Activated T-helper 17 cell treated with anti-CD3 and anti-CD28 coated beads, Interleukin-2, amount 50 U/mL, for 72 hours (primary cell): ENCODE measurements at places on chromosomes 7 and 10.

- H3K4me3 ChIP-seq = no peak overlapping the region
- no peak overlapping the region for H3K27ac ChIP-seq
- no peaks in the 10 kb centered on the region for H3K27me3 ChIP-seq
- H3K4me1 ChIP-seq = no peaks in the 10 kb centered on the region
- ATAC-seq = no peak
Observed at GRCh38 chr7:117158941-117159697, 163.7 kb downstream of the WNT2 start.

GRCh38 chr7:48111596-48111995, 22.5 kb downstream of the UPP1 start:
- no peak overlapping the region for H3K4me3 ChIP-seq
- ATAC-seq = no peak
- H3K27me3 ChIP-seq = no peaks in the 10 kb centered on the region

DNA sequence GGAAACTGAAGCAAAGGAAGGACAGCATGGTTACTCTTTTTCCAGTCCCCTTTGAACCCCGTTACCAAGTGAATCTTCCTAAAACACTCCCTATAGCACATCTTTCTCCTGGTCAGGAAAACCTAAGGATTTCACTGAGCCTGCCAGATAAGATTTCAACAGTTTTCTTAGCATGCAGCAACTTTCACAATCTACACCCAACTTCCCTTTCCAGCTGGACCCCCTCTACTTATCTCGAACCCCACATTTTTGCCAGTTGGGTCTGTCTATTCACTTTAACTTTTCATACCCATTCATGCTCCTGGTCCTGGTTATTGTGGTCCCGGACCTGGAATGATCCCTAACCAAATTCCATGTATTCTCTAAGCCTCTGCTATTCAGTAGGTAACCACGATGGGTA, 14.9 kb upstream of the CPVL start:
- H3K27ac ChIP-seq = no peak overlapping the region
- no peaks in the 10 kb centered on the region for H3K4me1 ChIP-seq
- peaks cover 7% of the 10 kb centered on the region for H3K27me3 ChIP-seq
- no peaks in the 10 kb centered on the region for H3K36me3 ChIP-seq
- H3K4me3 ChIP-seq = no peak overlapping the region

DNA sequence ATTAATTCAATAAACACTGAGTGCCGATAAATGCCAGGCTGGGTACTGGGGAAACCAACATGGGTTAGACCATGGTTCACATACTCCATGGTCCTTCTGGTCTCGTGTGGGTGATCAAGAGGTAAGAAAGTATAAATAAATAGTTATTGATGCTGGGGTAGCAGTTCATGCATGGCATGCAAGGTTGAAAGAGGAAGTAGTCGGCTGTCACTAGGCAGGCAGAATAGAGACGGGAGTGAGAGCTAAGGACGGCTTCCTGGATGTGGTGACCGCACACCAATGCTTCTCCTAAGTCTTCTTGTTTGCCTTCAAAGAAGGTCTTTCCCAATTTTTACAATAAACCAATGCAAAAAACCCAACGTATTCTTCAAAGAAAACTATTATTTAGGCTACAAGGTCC, 208.6 kb downstream of the ADAM12 start:
- no peak for ATAC-seq
- no peaks in the 10 kb centered on the region for H3K36me3 ChIP-seq
- no peak overlapping the region for H3K4me3 ChIP-seq
- no peak overlapping the region for H3K27ac ChIP-seq
- H3K27me3 ChIP-seq = no peaks in the 10 kb centered on the region
- no peaks in the 10 kb centered on the region for H3K4me1 ChIP-seq

- H3K36me3 ChIP-seq = peaks cover 61% of the 10 kb centered on the region
- H3K4me1 ChIP-seq = no peaks in the 10 kb centered on the region
- no peak overlapping the region for H3K4me3 ChIP-seq
- H3K27me3 ChIP-seq = no peaks in the 10 kb centered on the region
Observed at GRCh38 chr7:149729983-149730801, 43.2 kb downstream of the ZNF467 start.

DNA sequence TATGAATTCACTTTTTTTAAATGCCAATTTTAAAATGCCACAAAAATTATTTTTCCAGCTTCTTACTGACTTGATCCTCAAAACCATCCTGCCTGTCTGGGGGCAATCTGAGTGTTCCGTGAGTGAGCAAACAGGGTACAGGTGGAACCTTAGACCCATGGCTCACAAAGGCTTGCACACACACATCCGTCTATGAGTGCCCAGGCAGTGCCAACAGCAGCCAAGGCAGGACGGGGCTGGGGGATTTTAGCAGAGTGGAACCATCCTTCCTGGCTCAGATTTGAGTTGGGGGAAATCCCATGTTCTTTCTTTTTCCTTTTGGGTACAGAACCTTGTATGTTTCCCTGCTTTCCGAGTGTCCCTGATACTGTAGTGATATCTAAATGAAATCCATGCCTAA, 377.7 kb upstream of the MGMT start:
- no peak overlapping the region for H3K27ac ChIP-seq
- no peaks in the 10 kb centered on the region for H3K4me1 ChIP-seq
- no peaks in the 10 kb centered on the region for H3K27me3 ChIP-seq
- no peak overlapping the region for H3K4me3 ChIP-seq
- no peaks in the 10 kb centered on the region for H3K36me3 ChIP-seq

- peak overlapping the region; percentile 85 for H3K4me3 ChIP-seq
- H3K4me1 ChIP-seq = peaks cover 22% of the 10 kb centered on the region
- peak overlapping the region; percentile 80 for H3K27ac ChIP-seq
- H3K36me3 ChIP-seq = peaks cover 58% of the 10 kb centered on the region
- no peaks in the 10 kb centered on the region for H3K27me3 ChIP-seq
- peak; percentile 7 for ATAC-seq
Observed at GRCh38 chr7:88217675-88218428, 2.0 kb downstream of the SRI start.

DNA sequence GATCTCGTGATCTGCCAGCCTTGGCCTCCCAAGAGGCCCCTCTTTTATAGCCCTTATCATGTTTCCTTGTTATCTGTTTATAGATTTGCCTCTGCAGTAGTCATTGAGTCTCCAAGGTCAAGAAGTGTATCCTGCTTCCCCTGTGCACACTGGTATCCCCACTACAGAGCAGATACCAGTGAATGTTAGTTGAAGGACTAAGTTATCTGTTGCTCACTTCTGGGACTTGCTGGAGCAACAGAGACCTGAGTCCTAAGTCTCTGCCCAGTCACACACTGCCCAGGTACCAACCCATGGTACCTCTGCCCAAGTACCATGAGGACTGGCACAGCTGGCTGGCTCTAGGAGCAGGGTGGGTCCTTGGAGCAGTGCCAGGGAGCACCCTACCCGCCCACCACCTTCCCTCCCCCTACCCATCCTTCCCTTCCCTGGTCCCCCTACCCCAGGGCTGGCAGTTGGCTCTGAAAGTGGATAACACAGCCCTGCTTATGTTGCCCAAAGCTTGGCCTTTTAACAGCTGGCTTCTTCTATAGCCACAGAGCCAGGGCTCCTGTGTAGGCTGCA, 26.5 kb upstream of the PDCD4 start:
- H3K27ac ChIP-seq = peak overlapping the region; percentile 45
- ATAC-seq = no peak
- H3K36me3 ChIP-seq = no peaks in the 10 kb centered on the region
- H3K27me3 ChIP-seq = no peaks in the 10 kb centered on the region
- no peak overlapping the region for H3K4me3 ChIP-seq
- peaks cover 28% of the 10 kb centered on the region for H3K4me1 ChIP-seq

DNA sequence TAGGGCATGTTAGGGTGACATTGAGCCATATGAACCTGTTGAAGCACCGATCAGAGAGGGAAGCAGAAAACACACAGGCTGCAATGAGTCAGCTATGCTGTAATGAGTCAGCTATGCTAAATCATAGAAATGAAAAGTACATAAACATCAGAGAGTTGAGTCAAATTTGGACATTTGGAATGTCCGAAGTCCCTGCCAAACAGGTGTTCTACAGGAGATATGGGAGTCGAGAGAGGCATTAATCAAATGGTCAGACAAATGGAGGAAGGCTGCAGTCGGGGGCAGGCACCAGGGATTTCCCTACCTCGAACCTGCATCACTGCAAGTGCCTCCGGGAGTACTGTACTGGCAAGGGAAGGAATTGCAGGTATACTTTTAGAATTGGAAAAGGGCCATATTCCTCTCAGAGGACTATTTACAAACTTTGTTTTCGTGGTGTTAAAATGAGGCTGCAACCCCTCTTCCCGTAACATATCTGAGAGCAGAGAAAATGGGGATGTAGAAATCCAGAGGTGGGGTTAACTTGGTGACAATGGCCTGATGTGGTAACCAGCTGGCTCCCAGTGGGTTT, 8.8 kb upstream of the ZC3HAV1 start:
- peak overlapping the region; percentile 85 for H3K27ac ChIP-seq
- peak overlapping the region; percentile 77 for H3K4me3 ChIP-seq
- ATAC-seq = peak; percentile 85
- H3K4me1 ChIP-seq = peaks cover 24% of the 10 kb centered on the region

DNA sequence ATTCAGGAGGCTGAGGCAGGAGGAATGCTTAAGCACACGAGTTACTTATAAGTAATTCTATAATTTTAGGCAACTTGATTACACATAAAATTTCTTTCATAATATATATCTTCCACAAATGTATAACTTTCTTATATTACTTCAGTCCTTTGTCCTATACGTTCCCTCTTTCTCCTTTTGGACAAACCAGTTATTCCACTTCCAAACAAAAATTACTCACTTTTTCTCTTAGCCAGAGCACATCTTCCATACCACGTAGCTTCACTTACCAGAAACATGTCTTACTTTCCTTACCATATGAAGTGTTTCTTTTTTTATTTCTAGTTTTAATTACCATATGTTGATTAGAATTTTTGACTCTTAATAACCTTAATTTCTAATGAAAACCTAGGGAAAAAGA, 64.6 kb downstream of the ARL5B start:
- no peak overlapping the region for H3K27ac ChIP-seq
- no peak for ATAC-seq
- no peak overlapping the region for H3K4me3 ChIP-seq
- H3K36me3 ChIP-seq = no peaks in the 10 kb centered on the region
- H3K4me1 ChIP-seq = no peaks in the 10 kb centered on the region
- H3K27me3 ChIP-seq = peaks cover 7% of the 10 kb centered on the region

- H3K27ac ChIP-seq = no peak overlapping the region
- no peak overlapping the region for H3K4me3 ChIP-seq
- ATAC-seq = no peak
- H3K27me3 ChIP-seq = peaks cover 36% of the 10 kb centered on the region
- H3K4me1 ChIP-seq = no peaks in the 10 kb centered on the region
Observed at GRCh38 chr10:112991888-112992491, 41.9 kb downstream of the TCF7L2 start.

- H3K4me3 ChIP-seq = no peak overlapping the region
- ATAC-seq = no peak
- H3K4me1 ChIP-seq = no peaks in the 10 kb centered on the region
Observed at GRCh38 chr10:58827381-58827780, 314.7 kb downstream of the BICC1 start.

GRCh38 chr7:24436131-24436920, 136.9 kb upstream of the PALS2 start:
- no peaks in the 10 kb centered on the region for H3K27me3 ChIP-seq
- no peaks in the 10 kb centered on the region for H3K4me1 ChIP-seq
- ATAC-seq = no peak
- H3K27ac ChIP-seq = no peak overlapping the region
- H3K4me3 ChIP-seq = no peak overlapping the region

- H3K36me3 ChIP-seq = no peaks in the 10 kb centered on the region
- no peaks in the 10 kb centered on the region for H3K27me3 ChIP-seq
- peaks cover 22% of the 10 kb centered on the region for H3K4me1 ChIP-seq
Observed at GRCh38 chr10:102429468-102429867, 2.9 kb downstream of the CUEDC2 start.

DNA sequence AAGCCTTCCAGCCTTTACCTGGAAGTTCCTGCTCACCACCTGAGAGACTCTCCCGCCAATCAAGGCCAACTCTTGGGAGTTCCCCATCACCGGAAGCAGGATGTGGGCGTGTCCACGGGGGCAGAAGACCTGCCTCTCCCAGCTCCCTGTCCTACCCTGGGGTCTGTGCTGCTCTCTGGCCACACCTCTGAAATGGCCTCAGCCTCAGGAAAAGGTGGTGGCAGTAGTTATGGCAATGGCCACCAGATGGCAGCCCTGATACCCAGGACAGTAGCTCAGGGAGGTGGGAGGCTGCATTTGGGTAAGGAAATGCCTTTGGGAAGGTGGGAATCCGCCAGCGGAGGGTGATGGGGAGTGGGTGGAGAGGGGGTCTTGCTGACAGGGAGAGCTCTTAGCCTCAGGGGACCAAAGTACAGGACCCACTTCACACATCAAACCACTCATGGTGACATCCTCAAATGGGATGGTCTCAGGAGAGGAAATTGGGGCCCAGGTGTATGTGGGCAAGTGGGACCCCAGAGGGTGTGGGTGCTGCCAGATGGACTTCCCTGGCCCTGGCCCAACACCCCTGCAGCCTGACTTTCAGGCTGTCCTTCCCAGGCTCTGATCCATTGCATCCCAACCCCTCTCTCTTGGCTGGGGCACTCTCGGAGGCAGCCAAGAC, 33.9 kb downstream of the KAZALD1 start:
- H3K27me3 ChIP-seq = peaks cover 47% of the 10 kb centered on the region
- ATAC-seq = peak; percentile 92
- no peak overlapping the region for H3K4me3 ChIP-seq
- no peak overlapping the region for H3K27ac ChIP-seq
- no peaks in the 10 kb centered on the region for H3K36me3 ChIP-seq

- peak overlapping the region; percentile 65 for H3K27ac ChIP-seq
- H3K36me3 ChIP-seq = peaks cover 82% of the 10 kb centered on the region
- no peaks in the 10 kb centered on the region for H3K27me3 ChIP-seq
- H3K4me3 ChIP-seq = no peak overlapping the region
- ATAC-seq = no peak
- no peaks in the 10 kb centered on the region for H3K4me1 ChIP-seq
Observed at GRCh38 chr7:92489634-92490033, 11.9 kb upstream of the ERVW-1 start.

DNA sequence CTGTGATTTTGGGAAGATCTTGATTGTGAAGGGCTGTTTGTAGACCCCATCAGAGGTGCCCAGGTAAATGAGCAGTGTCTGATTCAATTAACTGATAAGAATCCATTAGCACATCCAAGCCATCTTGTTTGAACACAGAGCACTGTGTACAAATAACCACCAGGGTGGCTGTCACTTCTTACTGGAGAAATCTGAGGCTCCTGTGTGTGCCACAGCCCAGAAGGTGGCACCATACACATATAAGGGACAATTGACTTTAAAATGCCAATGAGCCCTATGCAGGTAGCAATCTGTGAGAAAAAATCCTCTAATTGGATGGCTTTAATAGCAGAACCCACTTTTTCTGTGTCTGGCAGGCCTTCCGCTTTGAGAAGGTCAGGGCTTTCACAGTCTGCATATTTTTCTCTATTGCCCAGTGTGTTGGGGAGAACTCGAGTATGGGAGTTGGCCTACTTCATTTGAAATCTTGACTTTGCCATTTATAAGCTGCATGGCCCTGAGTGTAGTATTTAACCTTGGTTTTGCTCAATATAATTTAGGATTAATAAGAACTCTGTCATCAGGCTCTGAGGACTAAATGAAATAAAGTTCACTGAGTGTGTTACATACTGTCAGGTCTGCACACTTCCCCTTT, 517.4 kb downstream of the CCSER2 start:
- no peak overlapping the region for H3K4me3 ChIP-seq
- no peaks in the 10 kb centered on the region for H3K36me3 ChIP-seq
- no peak for ATAC-seq
- H3K27ac ChIP-seq = no peak overlapping the region

GRCh38 chr10:76428551-76429367, 997.3 kb downstream of the LRMDA start:
- no peak overlapping the region for H3K4me3 ChIP-seq
- ATAC-seq = no peak
- no peaks in the 10 kb centered on the region for H3K36me3 ChIP-seq
- H3K27ac ChIP-seq = no peak overlapping the region
- no peaks in the 10 kb centered on the region for H3K27me3 ChIP-seq
